ENCODE measurements at places on chromosomes 5 and 9.

- DNase-seq, result no peak
Observed at GRCh38 chr9:71793386-71794105, 25.2 kb upstream of the CEMIP2 start.

DNA sequence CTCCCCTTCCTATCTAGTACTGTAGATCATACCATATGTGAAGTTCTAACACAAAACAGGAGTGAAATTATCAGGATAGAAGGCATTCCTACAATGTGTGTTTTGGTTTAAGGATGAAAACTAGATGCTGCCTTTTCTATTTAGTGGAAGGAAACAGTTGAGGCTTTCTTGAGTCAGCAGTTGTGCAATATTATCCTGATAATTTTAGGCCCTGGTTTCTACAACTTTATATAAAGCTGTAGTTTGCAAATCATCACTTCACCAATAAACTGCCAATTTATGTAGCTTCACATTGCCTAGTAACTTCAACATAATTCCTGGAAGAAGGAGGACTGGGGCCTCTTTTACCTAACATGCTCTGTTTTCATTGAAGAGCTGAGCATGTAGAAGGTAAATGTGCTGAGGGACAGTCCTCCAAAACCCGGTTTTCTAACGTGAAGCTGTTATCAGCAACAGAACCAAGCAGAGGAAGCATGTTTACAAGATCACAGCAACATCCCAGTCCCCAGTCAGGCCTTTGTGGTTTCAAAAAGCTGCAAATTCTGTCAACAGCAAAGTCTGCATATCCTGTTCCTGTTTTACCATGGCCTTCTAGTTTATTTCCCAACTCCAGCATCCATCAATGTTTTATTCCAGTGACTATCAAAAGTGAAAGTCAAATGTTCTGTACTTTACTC, 513.4 kb upstream of the MEF2C start:
- no peak for DNase-seq

- DNase-seq, result no peak
Observed at GRCh38 chr9:136326061-136326760, 1.1 kb upstream of the GPSM1 start.

GRCh38 chr5:113058269-113058668, 81.7 kb downstream of the DCP2 start:
- no peak for DNase-seq

DNA sequence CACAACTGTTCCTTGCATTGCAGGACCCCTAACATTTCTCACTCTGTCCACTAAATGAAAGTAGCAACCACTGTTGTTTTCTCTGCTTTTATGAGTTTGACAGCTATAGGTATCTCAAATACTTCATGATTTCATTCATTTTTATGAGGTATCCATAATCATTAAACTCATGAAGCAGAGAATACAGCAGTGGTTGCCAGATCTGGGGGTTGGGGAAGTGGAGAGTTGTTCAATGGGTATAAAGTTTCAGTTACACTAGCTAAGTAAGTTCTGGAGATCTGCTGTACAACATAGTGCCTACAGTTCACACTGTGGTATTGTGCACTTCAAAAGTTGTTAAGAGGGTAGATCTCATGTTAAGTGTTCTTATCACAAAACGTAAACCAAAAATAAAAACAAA, 23.4 kb upstream of the CAMK4 start:
- no peak for DNase-seq

GRCh38 chr9:2320114-2320513, 301.5 kb upstream of the VLDLR start:
- no peak for DNase-seq

DNA sequence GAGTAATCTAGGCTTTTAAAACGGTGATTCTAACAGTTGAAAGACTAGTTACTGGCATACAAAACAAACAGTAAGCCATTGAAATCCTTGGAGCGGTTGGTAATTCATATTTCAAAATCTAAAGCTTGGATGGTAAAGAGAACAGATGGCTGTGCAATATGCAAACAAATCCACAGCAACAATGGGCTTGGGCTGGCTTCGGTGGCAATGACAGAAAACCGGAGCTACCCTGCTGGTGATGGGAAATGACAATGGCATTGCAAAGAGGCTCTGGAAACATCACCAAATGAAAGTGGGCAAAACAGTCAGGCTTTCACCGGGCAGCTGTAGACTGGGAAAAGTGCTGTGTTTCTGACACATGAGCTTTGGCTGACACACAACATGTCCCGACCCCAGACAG, 42.2 kb downstream of the MED27 start:
- no peak for DNase-seq

DNA sequence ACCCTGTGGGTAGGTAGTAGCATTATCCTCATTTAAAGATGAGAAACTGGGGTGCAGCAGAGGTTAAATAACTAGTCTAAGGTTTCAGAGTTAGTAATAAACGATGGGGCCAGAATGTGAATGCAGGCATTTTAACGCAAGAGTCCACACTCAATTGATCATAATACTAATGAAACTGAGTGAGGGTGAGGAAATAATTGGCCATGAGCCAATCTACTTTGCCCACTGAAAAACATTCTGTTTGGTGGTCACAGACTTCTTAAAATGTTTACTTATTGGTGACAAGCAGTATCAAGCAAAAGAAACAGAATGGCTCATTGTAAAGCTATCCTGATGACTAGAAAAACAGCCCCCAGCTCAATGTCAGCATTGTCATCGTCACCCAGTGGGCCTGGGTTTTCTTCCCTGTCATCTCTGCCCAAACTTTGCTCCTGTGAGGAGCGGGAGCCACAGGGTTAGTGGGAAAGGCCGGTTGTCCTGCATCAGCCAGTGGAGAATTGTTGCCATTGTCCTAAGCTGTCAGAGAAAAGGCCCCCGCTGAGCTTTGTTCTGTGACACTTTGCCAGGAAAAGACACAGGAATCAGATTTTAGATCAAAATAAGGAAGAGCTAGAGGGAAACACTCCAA, 77.3 kb upstream of the MAN2A1 start:
- DNase-seq, result no peak

- DNase-seq, result no peak
Observed at GRCh38 chr9:120377268-120378159, 202.5 kb downstream of the CDK5RAP2 start.

GRCh38 chr5:150662731-150663516, 1.9 kb downstream of the MYOZ3 start:
- DNase-seq, result no peak

DNA sequence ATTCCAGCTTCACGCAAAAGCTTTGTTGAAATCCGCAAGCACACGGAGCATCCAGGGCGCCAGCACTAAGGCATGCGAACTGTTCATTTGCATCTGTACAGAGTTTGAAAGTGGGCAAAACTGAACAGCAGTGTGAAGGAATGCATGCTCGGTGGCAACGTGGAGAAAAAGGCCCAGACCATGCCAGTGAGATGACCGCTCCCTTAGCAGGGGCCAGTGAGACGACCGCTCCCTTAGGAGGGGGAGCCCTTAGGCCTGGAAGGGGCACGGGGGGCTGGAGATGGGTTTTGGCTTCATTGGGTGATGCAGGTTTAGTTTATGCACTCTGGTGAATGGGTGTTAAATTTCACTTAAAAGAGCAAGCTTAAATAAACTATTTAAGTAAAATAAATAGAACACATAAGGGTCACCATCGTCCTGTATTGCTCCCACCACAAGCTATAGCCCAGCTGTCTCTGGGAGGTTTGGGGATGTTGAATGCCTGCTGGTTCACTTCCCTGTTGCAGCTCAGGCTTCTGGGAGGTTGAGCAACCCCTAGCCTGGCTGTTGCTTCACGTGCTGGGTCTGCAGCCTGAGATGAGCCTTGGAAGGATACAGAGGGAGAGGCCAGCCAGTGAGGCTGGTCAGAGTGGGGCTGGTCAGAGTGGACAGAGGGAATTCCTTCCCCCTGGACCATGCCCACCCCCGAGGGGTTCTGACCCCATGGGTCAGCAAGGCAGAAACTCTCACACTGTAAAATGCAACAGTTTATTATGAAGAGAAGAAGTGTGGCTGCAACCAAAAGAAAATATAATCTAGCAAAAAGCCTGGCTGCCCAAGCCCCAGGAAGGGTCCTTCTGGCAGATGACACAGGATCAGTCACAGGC, 4.6 kb upstream of the FCN1 start:
- DNase-seq, result no peak

GRCh38 chr5:108728566-108729241, 19.0 kb upstream of the FER start:
- DNase-seq, result peak; percentile 33

DNA sequence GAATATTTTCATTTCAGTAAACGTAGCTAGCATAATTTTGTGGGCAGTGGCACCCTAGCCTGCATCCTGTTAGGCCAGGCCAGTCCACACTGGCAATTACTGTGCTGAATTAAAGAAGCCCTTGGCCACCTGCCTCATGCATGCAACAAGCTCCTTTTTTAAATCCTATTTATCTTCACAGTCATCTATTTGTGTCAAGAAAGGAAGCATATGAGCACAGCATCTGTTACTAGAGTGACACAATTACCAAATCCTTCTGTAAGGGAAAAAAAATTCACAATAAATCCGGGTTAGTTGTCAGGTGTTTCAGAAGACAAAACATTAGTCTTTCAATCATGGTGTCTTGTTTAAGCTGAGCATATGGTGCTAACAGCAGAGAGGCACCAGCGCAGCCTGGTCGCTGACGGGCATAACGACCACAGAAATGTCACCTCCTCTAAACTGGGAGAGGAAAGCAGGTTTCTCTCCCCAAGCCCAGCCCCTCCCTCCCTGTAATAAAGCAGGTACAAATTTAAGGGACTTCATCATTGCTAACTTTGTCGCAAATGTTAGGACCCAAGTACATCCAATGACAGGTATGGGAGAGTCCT, 520.6 kb downstream of the CTNND2 start:
- no peak for DNase-seq

DNA sequence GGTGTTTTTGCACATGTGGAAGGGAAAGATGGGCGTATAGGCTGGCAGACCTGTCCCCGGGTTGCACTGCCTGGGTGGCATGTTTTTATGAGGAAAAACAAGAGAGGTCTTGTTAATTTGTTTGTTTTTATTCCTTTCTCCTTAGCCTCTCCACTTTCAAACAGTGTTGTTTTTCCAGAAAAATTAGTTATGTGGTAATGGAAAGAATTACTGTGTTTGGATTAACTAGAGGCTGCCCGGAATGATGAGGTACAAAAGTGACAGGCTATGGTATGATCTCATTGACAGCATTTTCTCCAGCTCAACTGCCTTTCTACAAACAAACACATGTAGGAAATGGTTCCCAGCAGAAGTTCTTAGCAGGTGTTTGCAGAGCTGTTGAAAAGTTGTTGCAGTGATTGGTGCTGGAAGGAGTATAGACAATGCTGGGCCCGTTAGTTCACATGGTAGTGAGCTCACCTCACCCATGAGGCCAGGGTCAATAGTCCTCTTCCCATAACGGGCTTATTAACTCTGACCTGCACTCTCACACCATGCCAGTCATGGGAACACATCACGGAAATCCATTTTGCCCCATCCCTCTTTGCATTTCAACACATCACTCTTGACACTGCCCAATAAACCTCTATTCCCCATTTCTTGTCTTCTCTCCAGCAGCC, 111.3 kb upstream of the SAP30L start:
- no peak for DNase-seq

DNA sequence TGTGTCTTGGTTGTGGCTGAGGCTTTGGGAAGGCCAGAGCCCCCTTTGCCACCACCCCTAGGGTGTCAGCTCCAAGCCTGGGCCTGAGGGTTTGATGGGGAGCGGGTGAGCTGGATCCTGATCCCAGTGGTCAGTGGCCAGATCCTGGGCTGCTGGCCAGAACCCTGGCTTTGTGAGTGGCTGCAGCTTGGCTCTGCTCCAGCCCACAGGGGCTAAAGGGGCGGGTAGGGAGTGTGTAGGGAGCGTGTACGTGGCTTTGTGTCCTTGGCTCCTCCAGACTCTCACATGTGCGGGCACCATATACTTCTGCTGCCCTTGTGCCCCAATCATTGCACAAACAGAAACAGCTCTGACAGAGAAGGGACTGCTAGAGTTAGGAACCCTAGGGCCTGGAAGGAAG, 1.2 kb upstream of the IL11RA start:
- DNase-seq, result no peak

GRCh38 chr5:51214746-51215145, 168.5 kb upstream of the ISL1 start:
- no peak for DNase-seq

- no peak for DNase-seq
Observed at GRCh38 chr9:88464851-88465250, 70.1 kb upstream of the NXNL2 start.

DNA sequence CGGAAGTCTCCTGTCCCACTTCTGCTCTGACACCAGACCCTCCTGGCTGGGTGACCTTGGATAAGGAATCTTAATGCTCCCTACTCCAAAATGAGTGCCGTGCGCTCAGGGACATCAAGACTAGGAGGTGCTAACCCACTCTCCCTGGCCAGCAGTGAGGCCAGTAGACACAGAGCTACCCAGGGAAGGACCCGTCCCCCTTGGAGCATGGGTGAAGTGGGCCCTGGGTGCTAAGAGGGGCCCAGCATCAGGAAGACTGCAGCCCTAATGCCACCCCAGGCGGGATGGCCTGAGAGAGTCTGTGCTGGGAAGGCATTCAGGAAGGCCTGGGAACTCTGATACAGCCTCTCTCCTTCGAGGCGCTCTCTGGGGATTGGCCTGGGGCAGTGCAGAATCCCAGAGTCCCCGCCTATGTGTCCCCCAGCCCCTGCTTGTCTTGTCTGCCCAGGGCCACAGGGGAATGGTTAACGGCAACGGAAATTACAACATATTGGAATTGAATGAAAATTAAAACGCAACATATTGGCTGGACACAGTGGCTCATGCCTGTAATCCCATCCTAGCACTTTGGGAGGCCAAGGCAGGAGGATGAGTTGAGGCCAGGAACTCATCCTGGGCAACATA, 29.7 kb upstream of the RNU6ATAC start:
- no peak for DNase-seq

DNA sequence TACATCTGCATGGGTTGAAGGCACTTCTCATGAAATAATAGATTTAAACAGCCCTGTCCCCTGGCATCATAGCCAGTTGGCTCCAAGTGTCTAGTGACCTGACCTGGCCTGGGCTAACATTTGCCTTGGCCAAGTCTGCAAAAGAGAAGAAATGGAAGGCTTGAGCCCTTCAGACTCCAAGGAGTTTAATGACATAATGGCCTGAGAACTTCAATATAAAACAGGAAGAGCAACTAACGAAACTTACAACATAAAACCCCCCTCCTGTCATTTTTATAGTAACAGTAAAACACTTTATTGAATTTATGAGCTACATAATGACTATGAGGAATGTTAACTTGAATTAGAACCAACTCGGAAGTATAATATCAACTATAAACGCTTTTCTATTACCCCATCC, 218.8 kb upstream of the TBCA start:
- no peak for DNase-seq

All from stimulated activated CD8-positive, alpha-beta memory T cell treated with anti-CD3 and anti-CD28 coated beads, Interleukin-12 subunit alpha, Interleukin-12 subunit beta, amount 100 ng/mL, for 1 hour (primary cell).